ENCODE measurements at places on chromosomes 16 and 17. TPM values are rescaled to one million over a fixed set of nuclear protein-coding genes. Genes with fewer than 3 reads are reported as not detected.

- H3K27me3 ChIP-seq = no peaks in the 10 kb centered on the region
- peaks cover 11% of the 10 kb centered on the region for H3K4me1 ChIP-seq
- DNase-seq = no peak
- no peak overlapping the region for H3K27ac ChIP-seq
These were observed 40.6 kb downstream of the ABCA10 start for GRCh38 chr17:69188064-69188463.

DNA sequence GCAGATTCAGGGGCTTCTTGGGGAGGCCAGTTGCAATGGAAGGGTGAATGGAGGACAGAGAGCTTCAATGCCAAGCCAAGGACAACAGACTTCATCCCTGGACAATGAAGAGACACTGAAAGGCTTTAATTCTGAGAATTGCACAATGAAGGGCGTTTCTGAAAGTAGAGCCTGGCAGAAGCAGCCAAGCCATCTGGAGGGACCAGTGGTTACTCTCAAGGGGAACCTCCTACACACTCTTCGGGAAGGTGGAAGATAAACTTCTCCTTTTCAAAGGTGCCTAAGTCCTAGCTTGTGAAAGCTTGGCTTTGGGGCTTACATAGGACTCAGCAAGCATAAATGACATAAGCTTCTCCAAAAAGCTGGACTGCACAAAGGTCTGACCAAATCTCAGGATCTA is 6.2 kb upstream of the CES1 start:
- no peak overlapping the region for H3K27ac ChIP-seq
- no peaks in the 10 kb centered on the region for H3K27me3 ChIP-seq
- H3K36me3 ChIP-seq = no peaks in the 10 kb centered on the region
- no peak for DNase-seq
- peaks cover 13% of the 10 kb centered on the region for H3K4me1 ChIP-seq

- H3K27ac ChIP-seq = no peak overlapping the region
- no peaks in the 10 kb centered on the region for H3K36me3 ChIP-seq
- H3K4me1 ChIP-seq = no peaks in the 10 kb centered on the region
- DNase-seq = no peak
- H3K4me3 ChIP-seq = no peak overlapping the region
- peaks cover 4% of the 10 kb centered on the region for H3K27me3 ChIP-seq
These were observed 29.7 kb upstream of the PEMT start for GRCh38 chr17:17621254-17621653.

DNA sequence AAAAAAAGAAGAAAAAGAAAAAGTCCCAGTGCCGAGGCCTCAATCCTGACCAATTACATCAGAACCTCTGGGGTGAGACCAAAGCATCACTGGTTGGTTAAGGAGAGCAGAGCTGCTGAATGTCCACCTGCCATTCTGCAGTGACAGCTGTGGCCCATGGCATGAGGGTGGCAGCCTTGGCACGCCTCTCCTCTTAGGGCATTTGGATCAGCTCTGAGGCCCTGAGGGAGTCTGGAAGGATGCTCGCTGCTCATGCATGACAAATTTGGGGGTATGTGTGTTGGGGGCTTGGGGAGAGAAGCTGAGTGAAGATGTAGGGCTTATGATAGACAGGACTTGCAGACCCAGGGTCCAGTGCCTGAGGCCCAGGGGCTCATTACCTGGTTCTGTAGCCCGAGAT is 26.3 kb downstream of the MYLK3 start:
- H3K27me3 ChIP-seq = no peaks in the 10 kb centered on the region
- no peak overlapping the region for H3K27ac ChIP-seq
- DNase-seq = no peak
- H3K36me3 ChIP-seq = no peaks in the 10 kb centered on the region
- no peak overlapping the region for H3K4me3 ChIP-seq

GRCh38 chr17:18321309-18321708 is 6.2 kb downstream of the SMCR8 start:
- peaks cover 11% of the 10 kb centered on the region for H3K36me3 ChIP-seq
- no peaks in the 10 kb centered on the region for H3K27me3 ChIP-seq
- H3K4me3 ChIP-seq = no peak overlapping the region
- peaks cover 10% of the 10 kb centered on the region for H3K4me1 ChIP-seq

The MC1R gene
- 13.4 TPM for total RNA-seq

The PABPN1L gene
- total RNA-seq = not detected

The MYO1C gene
- total RNA-seq = 103 TPM

The PIK3R5 gene
- total RNA-seq = 0.09 TPM

Data from A673 (cell line).